ENCODE measurements at places on chromosomes 3 and 15.

- no peaks in the 10 kb centered on the region for H3K4me1 ChIP-seq
- H3K27ac ChIP-seq: no peak overlapping the region
- H3K4me3 ChIP-seq: no peak overlapping the region
- no peaks in the 10 kb centered on the region for H3K27me3 ChIP-seq
- DNase-seq: no peak
These were observed 26.0 kb upstream of the MAGEF1 start for GRCh38 chr3:184737641-184738505.

- H3K4me1 ChIP-seq: no peaks in the 10 kb centered on the region
- no peaks in the 10 kb centered on the region for H3K27me3 ChIP-seq
- H3K36me3 ChIP-seq: no peaks in the 10 kb centered on the region
- no peak overlapping the region for H3K4me3 ChIP-seq
- no peak for DNase-seq
These were observed 38.6 kb upstream of the DGKG start for GRCh38 chr3:186400662-186401061.

- H3K27me3 ChIP-seq: no peaks in the 10 kb centered on the region
- H3K4me1 ChIP-seq: no peaks in the 10 kb centered on the region
- no peak overlapping the region for H3K4me3 ChIP-seq
- DNase-seq: no peak
- H3K36me3 ChIP-seq: no peaks in the 10 kb centered on the region
- no peak overlapping the region for H3K27ac ChIP-seq
These were observed 607.5 kb upstream of the BCHE start for GRCh38 chr3:166444756-166445155.

DNA sequence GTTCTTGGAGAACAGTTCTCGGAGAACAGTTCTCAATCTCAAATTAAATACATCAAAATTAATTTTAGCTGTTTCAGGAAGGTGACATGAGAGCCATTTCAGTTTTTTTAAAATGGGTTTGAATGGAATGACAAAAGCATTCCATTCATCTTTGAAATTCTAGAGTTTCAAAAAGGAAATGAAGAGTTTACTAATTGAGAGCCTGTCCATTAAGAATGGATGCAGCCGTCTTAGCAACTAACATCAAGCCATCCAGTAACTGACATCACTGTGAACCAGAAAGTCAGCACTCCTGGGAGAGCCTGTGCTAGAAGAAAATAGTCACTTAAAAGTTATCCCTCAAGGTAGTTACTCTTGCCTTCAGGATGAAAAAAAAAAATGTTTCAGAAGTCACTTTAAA lies 47.0 kb upstream of the FSTL1 start:
- no peaks in the 10 kb centered on the region for H3K36me3 ChIP-seq
- H3K27ac ChIP-seq: no peak overlapping the region
- no peaks in the 10 kb centered on the region for H3K27me3 ChIP-seq
- H3K4me1 ChIP-seq: no peaks in the 10 kb centered on the region

DNA sequence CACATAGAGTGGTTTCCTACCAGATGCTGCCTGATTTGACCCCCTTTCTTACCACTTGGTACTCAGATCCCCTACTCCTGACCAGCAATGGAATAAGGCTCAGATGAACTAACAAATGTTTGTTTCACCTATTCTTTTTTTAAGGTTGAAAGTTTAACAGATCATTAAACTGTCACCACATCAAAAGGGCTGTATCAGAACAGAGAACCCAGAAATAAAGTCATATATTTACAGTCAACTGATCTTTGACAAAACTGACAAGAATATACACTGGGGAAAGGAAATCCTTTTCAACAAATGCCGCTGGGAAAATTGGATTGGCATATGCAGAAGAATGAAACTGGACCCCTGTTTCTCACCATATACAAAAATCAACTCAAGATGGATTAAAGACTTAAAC lies 56.0 kb downstream of the GPR176 start:
- H3K4me1 ChIP-seq: no peaks in the 10 kb centered on the region
- H3K27ac ChIP-seq: no peak overlapping the region
- no peak for DNase-seq
- no peaks in the 10 kb centered on the region for H3K27me3 ChIP-seq

DNA sequence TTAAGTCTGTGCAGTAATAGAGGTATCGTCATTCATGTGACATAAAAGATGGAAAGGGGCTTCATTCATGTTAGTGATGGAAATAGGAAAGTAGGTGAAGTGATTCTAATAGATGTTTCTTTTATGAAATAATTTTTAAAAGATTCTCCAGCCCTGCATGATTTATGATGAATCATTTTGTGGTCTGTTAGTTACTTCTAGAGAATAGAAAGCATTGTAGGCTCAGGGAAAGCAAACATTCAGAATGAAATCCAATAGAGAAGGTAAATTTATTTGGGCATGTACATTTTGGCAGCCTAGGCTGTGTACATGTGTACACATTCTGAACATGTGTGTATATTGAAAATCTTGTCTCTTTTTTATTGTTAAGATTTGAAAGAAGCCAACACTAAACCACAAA lies 23.1 kb downstream of the PPARG start:
- no peak overlapping the region for H3K4me3 ChIP-seq
- H3K36me3 ChIP-seq: no peaks in the 10 kb centered on the region
- DNase-seq: no peak
- no peak overlapping the region for H3K27ac ChIP-seq

DNA sequence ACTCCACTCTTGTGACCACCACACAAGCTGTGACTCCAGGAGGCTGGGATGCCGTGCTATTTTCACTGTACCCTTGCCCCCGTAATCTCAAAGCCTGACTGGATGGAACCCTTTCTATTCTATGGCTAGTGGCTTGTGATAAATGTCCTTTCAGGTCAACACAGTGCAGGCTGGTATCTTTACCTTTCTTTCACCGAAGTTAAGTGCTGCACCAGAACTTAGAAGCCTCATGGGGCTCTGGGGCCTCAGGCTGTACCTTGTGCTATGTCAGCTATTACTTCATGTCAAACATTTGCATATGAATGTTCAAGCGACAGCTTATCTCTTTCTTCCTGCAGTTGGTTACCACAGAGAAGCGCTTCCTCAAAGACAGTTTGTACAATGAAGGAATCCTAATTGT lies 66.8 kb downstream of the RPL39L start:
- no peak for DNase-seq
- H3K27ac ChIP-seq: no peak overlapping the region
- H3K36me3 ChIP-seq: peaks cover 77% of the 10 kb centered on the region
- H3K4me1 ChIP-seq: peaks cover 3% of the 10 kb centered on the region
- H3K4me3 ChIP-seq: no peak overlapping the region

- no peaks in the 10 kb centered on the region for H3K36me3 ChIP-seq
- H3K4me3 ChIP-seq: no peak overlapping the region
- no peaks in the 10 kb centered on the region for H3K4me1 ChIP-seq
- H3K27ac ChIP-seq: no peak overlapping the region
These were observed 12.9 kb upstream of the ANKRD28 start for GRCh38 chr3:15810702-15811101.

GRCh38 chr3:25653322-25653721 lies 11.4 kb downstream of the TOP2B start:
- no peak overlapping the region for H3K4me3 ChIP-seq
- no peak for DNase-seq
- H3K27me3 ChIP-seq: no peaks in the 10 kb centered on the region
- H3K4me1 ChIP-seq: peaks cover 43% of the 10 kb centered on the region

DNA sequence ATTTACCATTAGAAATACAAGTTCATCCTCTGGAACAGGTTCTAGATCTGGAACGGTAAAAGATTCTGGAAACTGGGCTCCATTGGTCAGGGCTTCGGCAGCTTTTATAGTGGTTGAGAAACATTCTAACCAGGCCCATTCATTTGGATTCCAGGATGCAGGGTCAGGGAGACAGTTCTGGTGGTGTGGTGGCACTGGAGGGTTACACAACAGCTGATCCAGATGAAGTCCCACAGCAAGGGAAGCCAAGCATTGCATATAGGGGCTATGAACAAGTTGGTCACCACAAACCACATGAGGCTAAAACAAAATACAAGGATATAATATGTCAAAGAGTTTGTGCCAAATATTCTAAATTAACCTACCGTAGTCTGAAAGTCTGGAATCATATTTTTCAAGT lies 43.0 kb downstream of the FBXL22 start:
- H3K36me3 ChIP-seq: peaks cover 66% of the 10 kb centered on the region
- no peak overlapping the region for H3K4me3 ChIP-seq
